NCI-H526 (cell line): ENCODE measurements at places on chromosomes 5 and 9.

DNA sequence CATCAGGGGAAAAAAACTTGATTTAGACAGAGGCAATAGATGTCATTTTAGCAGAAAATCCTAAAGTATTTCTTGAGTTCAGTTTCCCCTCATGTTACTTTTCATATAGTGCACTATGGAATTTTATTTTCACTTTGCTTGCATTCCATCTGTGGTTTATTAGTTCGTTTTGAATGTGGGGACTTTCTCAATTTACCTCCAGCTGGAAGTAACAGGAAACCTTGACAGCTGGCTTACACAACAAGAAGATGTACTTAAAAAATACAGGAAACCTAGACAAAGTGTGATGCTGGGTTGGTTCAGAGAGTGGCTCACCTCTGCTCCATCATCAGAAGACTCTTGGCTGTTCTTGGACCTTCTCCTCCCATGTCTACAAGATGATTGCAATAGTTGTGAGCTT is 567.0 kb downstream of the CETN3 start:
- DNase-seq = no peak

DNA sequence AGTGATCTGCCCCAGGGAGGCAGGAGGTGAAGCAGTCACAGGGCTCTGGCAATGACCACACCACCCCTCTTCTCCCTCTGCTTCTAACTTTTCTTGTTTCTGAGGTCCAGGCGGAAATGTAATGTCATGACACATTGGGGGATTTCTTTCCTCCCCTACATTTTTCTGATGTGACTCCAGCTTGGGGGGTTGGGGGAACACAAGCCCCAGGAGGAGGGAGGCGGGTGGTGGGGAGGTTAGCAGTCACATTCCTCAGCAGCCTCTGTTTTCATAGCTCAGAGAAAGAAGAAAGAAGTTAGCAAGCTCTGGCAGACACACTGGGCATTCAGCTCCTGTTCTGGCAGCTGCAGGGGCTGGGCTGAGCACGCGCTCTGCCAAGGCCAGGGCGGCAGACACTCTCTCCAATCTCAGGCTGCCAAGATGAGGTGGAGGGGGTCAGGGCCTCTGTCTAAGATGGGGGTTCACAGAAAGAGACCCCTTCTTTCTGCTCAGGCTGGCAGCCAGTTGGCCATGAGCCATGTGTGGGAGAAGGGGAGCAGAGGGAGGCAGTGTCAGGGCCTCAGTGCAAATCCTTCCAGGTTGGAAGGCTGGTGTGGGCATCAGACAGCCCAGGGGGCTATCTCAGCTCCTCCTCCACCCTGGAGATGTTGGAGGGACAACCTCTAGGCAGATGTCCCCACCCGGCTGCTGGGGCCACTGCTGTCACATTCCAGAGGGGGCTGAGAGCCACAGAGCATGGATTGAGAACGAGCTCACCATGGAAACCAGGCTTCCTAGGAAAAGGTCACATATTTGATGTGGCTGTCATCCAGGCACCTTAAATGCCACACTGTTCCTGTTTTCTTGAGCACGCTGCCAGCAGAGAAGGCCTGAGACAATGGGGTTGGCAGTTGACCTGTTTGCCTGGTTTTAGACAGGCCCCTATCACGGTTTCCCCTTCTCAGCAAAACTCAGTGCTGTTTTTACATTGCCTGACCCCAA is 20.1 kb upstream of the PFDN1 start:
- DNase-seq = no peak

- no peak for DNase-seq
Measured at GRCh38 chr9:129620669-129621295, at the start of gene C9orf50. TSS of gene C9orf50 (minus strand) at chr9:129621101. CDS start at chr9:129620574, 527 bp downstream.

GRCh38 chr9:78074385-78075291 is 43.0 kb upstream of the GNAQ start:
- DNase-seq = no peak
